Stimulated activated CD8-positive, alpha-beta memory T cell treated with anti-CD3 and anti-CD28 coated beads, Interleukin-2, amount 100 ng/mL, for 1 hour (primary cell): ENCODE measurements at places on chromosomes 13 and 19.

DNA sequence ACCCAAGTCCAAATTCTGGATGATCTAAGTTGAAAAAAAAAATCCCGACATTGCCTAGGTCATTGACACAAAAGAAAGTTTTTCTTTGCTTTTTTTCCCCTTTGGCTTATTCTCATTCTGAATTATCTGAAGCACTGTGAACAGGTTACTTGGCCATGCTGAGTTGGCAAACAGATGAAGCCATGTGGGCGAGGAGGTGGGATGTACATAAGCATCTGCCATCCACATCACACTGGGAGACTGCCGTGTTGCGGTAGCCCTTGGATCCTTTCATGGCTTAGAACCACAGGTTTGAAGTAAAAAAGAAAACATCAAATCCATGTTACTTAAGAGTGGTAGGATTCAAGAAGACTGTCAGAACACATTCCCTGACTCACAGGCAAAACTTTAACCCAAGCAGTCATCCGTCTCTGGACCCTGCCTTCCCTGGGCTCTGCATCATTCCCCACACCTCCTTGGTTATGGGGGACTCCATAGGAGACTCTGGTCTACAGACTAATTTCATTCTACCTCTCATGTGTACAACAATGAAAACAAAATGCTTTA lies 242.5 kb upstream of the SERP2 start:
- DNase-seq, result no peak

DNA sequence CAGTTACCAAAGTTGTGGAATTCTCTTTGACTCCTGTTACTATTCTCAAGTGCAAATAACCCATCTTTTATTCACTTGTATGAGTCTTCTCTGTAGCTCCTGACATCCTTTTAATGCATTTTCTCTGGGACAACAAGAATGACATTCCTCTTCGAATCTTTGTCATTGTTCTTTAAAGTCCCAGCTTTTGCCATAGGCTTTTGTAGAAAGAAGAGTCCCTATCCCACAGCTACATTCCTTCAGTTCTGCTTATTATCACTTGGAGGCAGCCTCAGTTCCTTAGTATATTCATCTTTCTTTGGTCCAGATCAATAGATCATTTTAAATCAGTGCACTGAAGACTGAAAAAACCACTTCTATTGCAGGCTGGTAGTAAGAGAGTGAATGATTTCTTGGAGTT lies 560.2 kb downstream of the DACH1 start:
- DNase-seq, result no peak

DNA sequence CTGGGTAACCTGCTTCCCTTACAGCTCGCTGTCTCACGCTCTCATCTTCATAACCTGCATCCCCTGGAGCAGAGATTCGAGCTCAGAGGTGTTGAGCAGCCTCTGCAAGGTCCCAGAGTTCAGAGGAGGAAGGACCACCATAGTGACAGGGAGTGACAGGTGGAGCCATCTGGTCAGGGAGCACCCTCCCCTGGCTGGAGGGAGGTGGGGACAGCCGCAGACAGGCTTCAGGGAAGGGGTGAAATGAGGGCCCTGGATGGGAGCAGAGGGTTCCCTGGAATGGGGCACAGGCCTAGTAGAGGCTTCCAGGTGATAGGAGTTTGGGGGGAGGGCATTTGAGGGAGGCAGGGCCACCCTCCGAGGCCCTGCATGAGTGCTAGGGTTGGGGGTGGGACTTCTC lies 82.1 kb downstream of the ZNF429 start:
- no peak for DNase-seq

GRCh38 chr19:19420570-19421298 lies 15.3 kb downstream of the GATAD2A start:
- no peak for DNase-seq

DNA sequence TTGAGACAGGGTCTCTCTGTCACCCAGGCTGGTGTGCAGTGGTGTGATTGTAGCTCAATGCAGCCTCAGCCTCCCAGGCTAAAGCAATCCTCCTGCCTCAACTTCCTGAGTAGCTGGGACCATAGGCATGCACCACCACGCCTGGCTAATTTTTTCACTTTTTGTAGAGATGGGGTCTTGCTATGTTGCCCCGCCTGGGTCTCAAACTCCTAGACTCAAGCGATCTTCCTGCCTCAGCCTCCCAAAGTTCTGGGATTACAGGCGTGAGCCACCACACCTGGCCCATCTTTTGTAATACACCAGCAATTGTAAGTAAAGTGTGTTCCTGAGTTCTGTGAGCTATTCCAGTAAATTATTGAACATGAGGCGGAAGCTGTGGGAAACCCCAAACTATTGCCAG lies 6.7 kb downstream of the PLA2G4C start:
- no peak for DNase-seq

- DNase-seq, result no peak
Measured at GRCh38 chr13:113420833-113421600, 32.3 kb downstream of the ADPRHL1 start.

GRCh38 chr19:383040-383439 lies 25.9 kb downstream of the C2CD4C start:
- DNase-seq, result no peak

- DNase-seq, result no peak
Measured at GRCh38 chr19:38441657-38442348, 8.3 kb downstream of the RYR1 start.

DNA sequence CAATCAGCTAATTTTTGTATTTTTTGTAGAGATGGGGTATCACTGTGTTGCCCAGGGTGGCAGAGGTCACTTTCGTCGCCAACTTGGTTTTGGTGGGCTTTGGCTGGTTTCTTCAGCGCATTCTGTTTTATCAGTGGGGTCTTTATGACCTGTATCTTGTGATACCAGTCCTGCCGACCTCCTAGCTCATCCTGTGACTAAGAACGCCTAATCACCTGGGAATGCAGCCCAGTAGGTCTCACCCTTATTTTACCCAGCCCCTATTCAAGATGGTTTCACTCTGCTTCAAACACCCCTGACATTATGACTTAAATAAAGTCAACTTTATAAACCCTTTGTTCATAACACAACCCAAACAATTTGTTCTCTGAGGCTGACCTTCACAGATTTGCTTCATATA lies 3.0 kb upstream of the ZNF878 start:
- DNase-seq, result no peak

GRCh38 chr19:21848706-21849105 lies 12.7 kb upstream of the ZNF43 start:
- no peak for DNase-seq

DNA sequence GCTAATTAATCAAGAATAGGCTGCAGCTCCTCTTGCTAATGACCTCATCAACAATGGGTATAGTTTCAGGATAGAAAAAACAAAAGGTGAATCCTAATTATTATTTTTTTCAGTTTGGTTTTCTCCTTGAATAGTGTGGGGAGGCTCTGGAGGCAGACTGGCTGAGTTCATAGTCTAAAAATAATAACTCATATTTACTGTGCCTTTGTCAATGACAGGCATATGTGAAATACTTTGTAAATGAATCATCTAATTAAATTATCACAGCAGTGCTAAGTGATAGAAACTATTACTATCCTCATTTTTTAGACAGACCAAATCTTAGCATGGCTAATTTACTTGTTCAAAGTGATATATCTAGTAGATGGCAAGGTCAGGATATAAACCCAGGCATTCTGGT lies 1261.0 kb upstream of the SLC10A2 start:
- DNase-seq, result no peak

DNA sequence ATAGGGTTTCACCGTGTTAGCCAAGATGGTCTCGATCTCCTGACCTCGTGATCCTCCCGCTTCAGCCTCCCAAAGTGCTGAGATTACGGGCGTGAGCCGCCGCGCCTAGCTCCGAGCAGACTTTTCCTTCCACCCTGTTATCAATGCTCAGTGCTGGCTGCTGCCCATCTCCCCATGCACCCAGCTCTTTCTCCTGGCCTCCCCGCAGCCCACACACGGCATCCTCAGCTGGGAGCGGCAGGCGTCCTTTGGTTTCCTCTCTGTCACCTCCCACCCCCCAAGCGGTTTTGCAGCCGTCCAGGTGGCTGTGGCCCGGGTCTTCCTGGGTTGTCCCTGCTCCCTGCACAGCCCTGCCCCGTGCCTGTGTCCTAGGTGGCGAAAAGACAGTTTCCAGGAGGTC lies 12.1 kb downstream of the PRR22 start:
- no peak for DNase-seq

DNA sequence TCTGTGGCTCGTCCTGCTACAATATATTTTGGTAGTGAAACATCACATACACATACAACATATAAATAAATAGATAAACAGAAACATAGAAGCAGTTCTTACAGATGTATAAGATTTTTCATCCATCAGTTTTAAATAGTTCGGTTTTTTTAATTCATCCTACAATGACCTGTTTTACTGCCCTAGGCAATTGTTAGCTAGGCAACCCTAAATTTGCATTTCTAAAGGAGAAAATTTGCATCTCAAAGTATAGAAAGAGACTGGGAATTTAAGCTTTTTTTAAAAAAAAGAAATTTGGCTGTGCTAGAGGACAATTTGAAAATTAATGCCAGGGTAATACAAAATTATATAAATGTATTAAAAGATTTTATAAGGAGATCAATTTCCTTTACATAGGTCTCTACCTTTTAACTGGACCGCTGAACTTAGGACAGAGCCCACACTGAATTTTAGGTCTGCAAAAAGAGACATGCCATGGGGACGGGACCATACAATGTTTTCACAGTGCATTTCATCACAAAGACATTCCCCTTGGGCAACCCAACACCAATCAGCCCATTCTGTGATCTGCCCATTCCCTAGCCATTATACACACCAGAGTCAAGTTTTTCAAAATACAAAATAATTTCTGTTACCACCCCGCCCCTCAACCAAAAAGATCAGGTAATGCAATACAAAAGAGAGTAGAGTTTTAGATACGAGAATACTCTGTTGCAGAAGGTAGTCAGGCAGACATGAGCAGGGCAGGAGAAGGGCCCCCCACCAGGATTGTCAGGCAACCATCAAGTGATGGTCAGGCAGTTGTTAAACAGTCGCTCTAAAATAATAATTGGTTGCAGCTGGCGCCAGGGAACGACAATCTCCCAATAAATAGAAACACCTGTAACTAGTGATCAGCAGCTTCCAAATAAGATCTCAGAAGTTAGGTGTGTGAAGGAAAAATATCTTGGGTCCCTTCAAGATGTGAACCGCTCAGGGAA lies 299.7 kb upstream of the SGCG start:
- DNase-seq, result no peak

- no peak for DNase-seq
Measured at GRCh38 chr13:99062593-99062992, 84.7 kb upstream of the DOCK9 start.
